Caki2 (cell line): ENCODE measurements at places on chromosomes 7 and 10. TPM values are rescaled to one million over a fixed set of nuclear protein-coding genes. Genes with fewer than 3 reads are reported as not detected.

Gene SPDYE8
- not detected in 2 replicates for total RNA-seq

Gene LOXL4
- total RNA-seq = 0.72 and 1.5 TPM in 2 replicates

Gene NT5C2
- 24.6 and 30.0 TPM in 2 replicates for total RNA-seq

Gene C10orf62
- 0.41 TPM in 1 of 2 replicates, not detected in the other for total RNA-seq

Gene EBLN1
- total RNA-seq = not detected in 2 replicates

Gene PIK3CG
- total RNA-seq = not detected in 2 replicates

Gene IL6
- total RNA-seq = 2.0 and 6.4 TPM in 2 replicates

Gene AKR1C8
- total RNA-seq = 4.3 TPM in 1 of 2 replicates, not detected in the other

Gene BAIAP2L1
- 14.5 and 21.4 TPM in 2 replicates for total RNA-seq

Gene CC2D2B
- not detected in 2 replicates for total RNA-seq

Gene EVX1
- not detected in 2 replicates for total RNA-seq

Gene CHN2
- total RNA-seq = not detected in 2 replicates

Gene HOXA2
- 0.30 TPM in 1 of 2 replicates, not detected in the other for total RNA-seq

Gene SPDYE1
- not detected in 2 replicates for total RNA-seq

Gene FAM180A
- 0.84 TPM in 1 of 2 replicates, not detected in the other for total RNA-seq

Gene UCN3
- total RNA-seq = not detected in 2 replicates

Gene ZNF804B
- total RNA-seq = not detected in 2 replicates

Gene SLC26A5
- total RNA-seq = not detected in 2 replicates

Gene LEP
- not detected in 2 replicates for total RNA-seq

Gene SPRN
- not detected in 2 replicates for total RNA-seq

Gene OR2A7
- 0.47 TPM in 1 of 2 replicates, not detected in the other for total RNA-seq

Gene MRC1
- not detected in 2 replicates for total RNA-seq

Gene PON3
- total RNA-seq = not detected in 2 replicates

Gene ADAMTS14
- total RNA-seq = 0.37 and 1.0 TPM in 2 replicates

Gene CCDC3
- not detected in 2 replicates for total RNA-seq

Gene SPDYE18
- total RNA-seq = not detected in 2 replicates

Gene ZDHHC16
- 78.4 and 78.6 TPM in 2 replicates for total RNA-seq

Gene CYP2C18
- not detected in 2 replicates for total RNA-seq

Gene RADIL
- total RNA-seq = 2.2 TPM in 1 of 2 replicates, not detected in the other

Gene HNRNPA2B1
- total RNA-seq = 167 and 170 TPM in 2 replicates

Gene EMX2
- 3.2 TPM in 1 of 2 replicates, not detected in the other for total RNA-seq

Gene LDB3
- 0.03 and 0.17 TPM in 2 replicates for total RNA-seq

Gene PDSS1
- 8.5 and 8.9 TPM in 2 replicates for total RNA-seq

Gene AKR1D1
- not detected in 2 replicates for total RNA-seq

Gene INPP5A
- 21.2 and 47.5 TPM in 2 replicates for total RNA-seq

Gene METTL27
- total RNA-seq = 60.4 and 71.8 TPM in 2 replicates

Gene PRPS1L1
- total RNA-seq = not detected in 2 replicates

Gene COBL
- 0.35 and 1.3 TPM in 2 replicates for total RNA-seq

Gene OR2A12
- total RNA-seq = not detected in 2 replicates

Gene IL15RA
- total RNA-seq = 20.9 and 49.6 TPM in 2 replicates

Gene TRPV5
- total RNA-seq = not detected in 2 replicates

Gene NPFFR1
- not detected in 2 replicates for total RNA-seq

Gene SFRP4
- total RNA-seq = 19.2 and 19.4 TPM in 2 replicates

Gene HOXA6
- 0.96 and 1.2 TPM in 2 replicates for total RNA-seq

Gene TYW1B
- 0.09 and 0.78 TPM in 2 replicates for total RNA-seq
